Peyer's patch (tissue), 4 donors: ENCODE measurements at places on chromosomes 6 and 20. TPM values are rescaled to one million over a fixed set of nuclear protein-coding genes. Genes with fewer than 3 reads are reported as not detected.

DNA sequence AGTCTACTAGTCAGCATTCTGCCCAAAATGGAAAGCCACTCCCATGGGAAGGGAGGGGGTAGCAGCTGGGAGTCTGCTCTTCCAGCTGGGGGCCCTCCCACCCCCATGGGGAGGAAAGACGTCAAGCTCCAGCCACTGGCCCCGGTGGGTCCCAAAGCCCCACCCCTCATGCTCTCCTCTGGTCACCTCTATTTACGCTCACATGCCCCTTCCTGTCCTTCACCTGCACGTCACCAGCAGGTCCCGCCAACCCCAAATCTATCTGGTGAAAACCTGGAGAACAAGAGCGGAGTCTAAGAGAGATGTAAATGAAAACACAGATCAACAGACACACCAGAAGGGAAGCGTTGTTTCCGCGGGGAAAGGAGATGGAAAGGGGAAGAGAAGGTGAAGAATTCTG is 30.0 kb upstream of the ZBP1 start:
- no peaks in the 10 kb centered on the region for H3K4me1 ChIP-seq
- H3K4me3 ChIP-seq, result no peak overlapping the region
- no peak overlapping the region for H3K27ac ChIP-seq
- no peaks in the 10 kb centered on the region for H3K36me3 ChIP-seq

- no peak overlapping the region for H3K4me3 ChIP-seq
- H3K36me3 ChIP-seq, result no peaks in the 10 kb centered on the region
- H3K27me3 ChIP-seq, result no peaks in the 10 kb centered on the region
- no peak for DNase-seq
These were observed 81.8 kb downstream of the IRF4 start for GRCh38 chr6:473356-473755.

The SAPCD1 gene
- total RNA-seq, result 9.3 TPM

GRCh38 chr6:154341336-154341735 is 15.3 kb downstream of the IPCEF1 start:
- H3K36me3 ChIP-seq, result no peaks in the 10 kb centered on the region
- no peaks in the 10 kb centered on the region for H3K27me3 ChIP-seq
- H3K4me1 ChIP-seq, result no peaks in the 10 kb centered on the region
- no peak for DNase-seq
- no peak overlapping the region for H3K27ac ChIP-seq

The HS3ST5 gene
- not detected for total RNA-seq

- no peak overlapping the region for H3K27ac ChIP-seq
- no peaks in the 10 kb centered on the region for H3K4me1 ChIP-seq
- DNase-seq, result peak; percentile 30
- no peaks in the 10 kb centered on the region for H3K27me3 ChIP-seq
- H3K36me3 ChIP-seq, result no peaks in the 10 kb centered on the region
- H3K4me3 ChIP-seq, result no peak overlapping the region
These were observed 225.5 kb downstream of the SYNDIG1 start for GRCh38 chr20:24694727-24695528.

- H3K27ac ChIP-seq, result peak overlapping the region; percentile 81
- no peak overlapping the region for H3K4me3 ChIP-seq
- H3K36me3 ChIP-seq, result no peaks in the 10 kb centered on the region
- no peak for DNase-seq
- H3K27me3 ChIP-seq, result no peaks in the 10 kb centered on the region
These were observed 18.5 kb downstream of the ATP9A start for GRCh38 chr20:51749674-51750036.

- H3K4me3 ChIP-seq, result no peak overlapping the region
- no peak for DNase-seq
- H3K27ac ChIP-seq, result no peak overlapping the region
- no peaks in the 10 kb centered on the region for H3K27me3 ChIP-seq
- peaks cover 17% of the 10 kb centered on the region for H3K4me1 ChIP-seq
These were observed 40.0 kb upstream of the TAF8 start for GRCh38 chr6:42010185-42010891.

GRCh38 chr6:135305684-135306083 is 124.6 kb downstream of the MYB start:
- H3K4me1 ChIP-seq, result no peaks in the 10 kb centered on the region
- no peaks in the 10 kb centered on the region for H3K36me3 ChIP-seq
- H3K4me3 ChIP-seq, result no peak overlapping the region
- no peak for DNase-seq

DNA sequence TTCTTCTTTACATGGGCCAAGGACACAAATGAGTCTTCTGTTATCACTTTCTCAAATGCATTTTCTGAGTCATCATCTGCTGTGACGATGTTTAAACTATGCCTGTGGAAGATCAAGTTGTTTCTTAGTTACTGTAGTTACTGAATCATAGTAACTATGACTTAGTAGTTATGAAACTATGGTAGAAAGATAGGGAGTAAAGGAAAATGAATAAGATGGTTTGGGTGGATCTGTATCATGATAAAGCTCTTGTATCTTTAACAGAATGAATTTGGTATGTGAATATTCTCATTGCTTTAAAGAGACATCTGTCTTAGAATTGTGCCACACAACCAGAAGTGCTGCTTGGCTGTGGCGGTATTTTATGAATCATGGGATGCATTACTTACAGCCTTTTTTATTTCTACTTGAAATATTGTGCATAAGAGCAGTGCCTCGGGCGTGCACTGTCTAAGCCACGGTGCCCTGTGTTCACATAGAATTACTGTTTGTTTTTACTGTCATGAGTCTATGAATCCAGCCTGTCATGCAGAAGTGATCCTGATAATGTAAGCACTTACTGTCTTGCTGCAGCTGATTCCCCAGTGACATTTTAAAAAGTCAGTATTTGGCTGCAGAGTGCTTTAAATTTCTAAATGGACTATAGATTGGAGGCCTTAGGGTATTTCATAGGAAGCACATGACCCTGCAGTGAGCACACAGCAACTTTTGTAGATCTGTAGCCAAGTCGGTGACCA is 215.2 kb downstream of the TMEM242 start:
- no peak overlapping the region for H3K4me3 ChIP-seq
- DNase-seq, result no peak
- no peaks in the 10 kb centered on the region for H3K27me3 ChIP-seq
- no peaks in the 10 kb centered on the region for H3K4me1 ChIP-seq

DNA sequence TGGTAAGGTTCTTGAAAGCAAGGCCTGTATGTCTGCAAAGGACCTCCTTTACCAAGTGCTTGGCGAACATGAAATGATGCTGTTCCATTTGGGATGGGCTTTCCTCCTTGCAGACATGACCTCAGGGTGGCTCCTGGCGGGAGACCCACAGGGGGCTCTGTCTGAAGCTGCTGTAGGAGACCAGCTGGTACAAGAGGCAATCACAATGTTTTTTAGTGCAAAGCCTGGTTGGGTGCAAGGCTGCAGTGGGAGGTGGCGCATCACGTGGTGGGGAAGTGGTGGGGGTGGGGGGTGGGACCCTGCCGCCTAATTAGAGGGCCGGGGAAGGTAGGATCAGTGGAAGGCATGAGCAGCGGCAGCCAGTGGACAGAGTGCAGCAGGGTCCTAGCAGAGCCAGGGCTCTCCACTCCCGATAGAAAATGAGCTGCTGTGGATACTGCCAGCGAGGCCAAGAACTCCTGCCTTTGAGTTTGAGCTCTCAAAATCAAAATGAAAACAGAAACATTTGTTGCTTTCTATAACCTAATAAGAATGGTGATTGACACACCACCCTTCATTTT is 9.1 kb upstream of the ARMC2 start:
- no peaks in the 10 kb centered on the region for H3K36me3 ChIP-seq
- DNase-seq, result no peak
- peaks cover 5% of the 10 kb centered on the region for H3K4me1 ChIP-seq
- no peaks in the 10 kb centered on the region for H3K27me3 ChIP-seq

DNA sequence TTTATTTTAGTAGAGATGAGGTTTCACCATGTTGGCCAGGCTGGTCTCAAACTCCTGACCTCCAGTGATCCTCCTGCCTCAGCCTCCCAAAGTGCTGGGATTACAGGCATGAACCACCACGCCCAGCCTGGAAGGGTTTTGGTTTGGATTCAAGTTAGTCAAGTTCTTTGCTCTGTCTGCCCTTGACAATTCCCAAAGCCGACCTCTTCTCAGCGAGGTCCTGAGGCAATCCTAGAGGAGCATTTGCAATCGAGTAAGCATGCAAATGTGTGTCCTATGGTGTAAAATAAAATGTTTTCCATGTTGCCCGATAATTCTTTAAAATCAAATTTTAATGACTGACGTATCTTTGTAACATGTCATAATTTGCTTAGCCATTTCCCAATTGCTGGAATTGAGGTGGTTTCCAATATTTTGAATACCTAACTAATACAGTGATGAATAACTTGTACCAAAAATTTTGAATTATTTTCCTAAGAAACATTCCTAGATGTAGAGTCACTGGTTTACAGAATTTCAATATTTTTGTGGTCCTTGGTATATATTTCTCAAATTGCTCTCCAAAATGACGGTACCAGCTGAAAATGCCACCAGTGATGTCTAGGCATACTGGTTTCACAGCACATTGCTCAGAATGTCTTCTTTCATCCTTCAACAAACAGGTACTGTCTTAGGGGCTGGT is 38.7 kb downstream of the GTF2H5 start:
- no peaks in the 10 kb centered on the region for H3K27me3 ChIP-seq
- DNase-seq, result no peak

DNA sequence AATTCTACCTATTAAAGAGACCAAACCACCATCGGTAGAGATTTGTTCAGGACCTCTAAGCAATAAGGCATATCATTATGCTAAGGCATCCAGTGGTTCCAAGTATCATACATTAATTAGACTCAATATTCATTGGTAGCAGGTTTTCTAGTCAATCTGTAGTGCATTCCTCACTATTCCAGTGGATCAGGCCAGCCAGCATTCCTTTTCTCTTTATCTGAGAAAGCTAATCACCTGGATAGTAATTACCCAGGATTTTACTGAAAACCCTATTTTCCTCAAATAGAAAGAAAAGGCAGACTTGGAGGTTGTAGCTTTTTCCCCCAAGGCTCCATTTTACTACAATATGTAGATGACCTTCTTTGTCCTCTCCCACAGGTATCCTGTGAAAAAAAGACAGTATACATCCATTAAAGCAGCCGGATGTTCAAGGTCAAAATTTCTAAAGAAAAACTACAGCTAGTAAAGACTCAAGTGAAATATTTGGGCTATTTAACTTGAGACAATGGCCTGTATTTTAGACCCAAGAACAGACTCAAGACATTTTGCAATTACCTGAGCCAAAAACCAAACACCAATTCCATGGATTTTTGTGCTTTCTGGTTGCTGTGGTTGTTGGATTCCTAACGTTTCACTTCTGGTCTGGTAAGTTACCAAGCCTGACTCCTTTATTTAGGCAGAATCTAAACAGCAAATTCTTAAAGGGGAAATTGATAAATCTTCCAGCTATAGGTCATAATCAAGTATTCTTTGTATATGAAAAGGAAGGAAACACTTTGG is 149.1 kb upstream of the MOCS1 start:
- no peak overlapping the region for H3K4me3 ChIP-seq
- no peaks in the 10 kb centered on the region for H3K27me3 ChIP-seq
- no peak for DNase-seq
- no peaks in the 10 kb centered on the region for H3K36me3 ChIP-seq
- H3K4me1 ChIP-seq, result no peaks in the 10 kb centered on the region

DNA sequence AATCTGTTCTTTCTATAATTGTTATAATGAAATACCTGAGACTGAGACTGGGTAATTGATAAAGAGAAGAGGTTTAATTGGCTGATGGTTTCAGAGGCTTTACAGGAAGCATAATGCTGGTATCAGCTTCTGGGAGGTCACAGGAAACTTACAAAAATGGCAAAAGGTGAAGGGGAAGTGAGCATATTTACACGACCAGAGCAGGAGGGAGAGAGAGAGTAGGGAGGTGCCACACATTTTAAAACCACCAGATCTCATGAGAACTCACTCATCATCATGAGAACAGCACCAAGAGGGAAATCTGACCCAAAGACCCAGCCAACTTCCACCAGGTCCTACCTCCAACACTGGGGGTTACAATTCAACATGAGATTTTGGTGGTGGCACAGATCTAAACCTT is 2.6 kb upstream of the SIRPB1 start:
- H3K4me3 ChIP-seq, result no peak overlapping the region
- DNase-seq, result no peak
- H3K27me3 ChIP-seq, result no peaks in the 10 kb centered on the region

GRCh38 chr6:56914798-56915658 is 39.9 kb upstream of the BEND6 start:
- no peak for DNase-seq
- H3K4me3 ChIP-seq, result no peak overlapping the region
- H3K4me1 ChIP-seq, result no peaks in the 10 kb centered on the region
- no peaks in the 10 kb centered on the region for H3K27me3 ChIP-seq
- no peak overlapping the region for H3K27ac ChIP-seq
